ENCODE measurements at places on chromosomes 16 and 17. TPM values are rescaled to one million over a fixed set of nuclear protein-coding genes. Genes with fewer than 3 reads are reported as not detected.

DNA sequence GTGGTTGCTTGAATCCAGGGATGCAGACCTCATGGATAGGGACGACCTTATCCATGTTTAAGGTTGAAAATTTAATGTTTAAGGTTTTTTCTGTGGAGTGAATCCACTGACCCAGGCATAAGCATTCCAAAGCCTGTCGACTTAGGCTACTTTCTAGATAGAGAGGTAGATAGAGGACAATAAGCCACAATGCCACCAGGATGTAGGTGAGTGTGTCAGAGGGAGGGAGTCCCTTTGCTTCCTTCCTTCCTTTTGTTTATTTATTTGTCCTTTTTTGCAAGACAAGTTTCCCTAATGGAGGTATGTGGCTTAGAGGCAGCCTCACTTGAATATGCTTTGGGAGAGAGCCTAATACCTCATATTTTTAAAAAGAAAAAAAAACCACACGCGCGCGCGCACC lies 834.2 kb upstream of the SOX9 start:
- DNase-seq: no peak

- DNase-seq: no peak
These were observed 64.5 kb downstream of the MPRIP start for GRCh38 chr17:17106756-17107155.

The CD19 gene
- polyA plus RNA-seq: 5.4 TPM

- DNase-seq: no peak
These were observed 244.6 kb upstream of the MAF start for GRCh38 chr16:79845033-79845733.

DNA sequence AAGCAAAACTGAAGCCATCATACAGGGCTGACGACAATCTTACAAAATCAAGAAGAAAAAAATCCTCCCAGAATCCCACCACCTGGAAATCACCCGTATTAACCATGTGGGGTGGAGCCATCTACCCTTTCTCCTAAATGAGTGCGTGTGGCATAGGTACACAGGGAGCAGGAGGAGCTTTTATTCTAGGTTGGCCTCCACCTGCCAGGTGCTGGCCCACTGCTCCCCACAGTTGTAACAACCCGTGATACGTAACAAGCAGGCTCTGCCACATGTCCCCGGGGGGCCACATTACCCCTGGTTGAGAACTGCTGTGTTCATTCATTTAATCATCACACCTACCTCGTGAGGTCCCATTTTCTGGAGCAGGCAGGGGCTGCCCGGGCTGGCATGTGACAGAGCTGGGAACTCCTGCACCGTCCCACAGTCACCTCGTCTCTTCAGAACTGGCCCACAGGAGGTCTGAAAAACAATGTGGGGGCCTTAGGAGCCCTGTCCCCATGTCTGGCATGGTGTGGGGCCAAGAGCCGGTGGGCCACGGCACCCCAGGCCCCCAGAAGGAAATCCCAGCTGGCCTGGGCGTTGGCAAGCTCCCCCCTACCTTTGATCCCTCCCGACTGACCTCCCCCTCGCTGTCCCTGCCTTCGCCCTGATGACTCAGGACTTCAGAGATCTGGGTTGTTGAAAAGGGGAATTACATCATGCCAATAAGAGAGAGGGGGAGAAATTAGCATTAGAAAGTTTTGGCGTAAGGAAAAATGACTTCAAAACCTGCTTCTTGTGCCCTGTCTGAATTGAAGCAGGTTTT lies 12.9 kb downstream of the CMIP start:
- DNase-seq: no peak

- DNase-seq: no peak
These were observed 40.0 kb downstream of the CCDC57 start for GRCh38 chr17:82172486-82173160.

- DNase-seq: no peak
These were observed 310.4 kb downstream of the XYLT1 start for GRCh38 chr16:17160285-17160853.

GRCh38 chr16:14263011-14263410 lies 191.9 kb downstream of the MRTFB start:
- no peak for DNase-seq

- no peak for DNase-seq
These were observed 6.5 kb downstream of the UNC119 start for GRCh38 chr17:28545787-28546415.

The ABCC3 gene
- 10.5 TPM for polyA plus RNA-seq

DNA sequence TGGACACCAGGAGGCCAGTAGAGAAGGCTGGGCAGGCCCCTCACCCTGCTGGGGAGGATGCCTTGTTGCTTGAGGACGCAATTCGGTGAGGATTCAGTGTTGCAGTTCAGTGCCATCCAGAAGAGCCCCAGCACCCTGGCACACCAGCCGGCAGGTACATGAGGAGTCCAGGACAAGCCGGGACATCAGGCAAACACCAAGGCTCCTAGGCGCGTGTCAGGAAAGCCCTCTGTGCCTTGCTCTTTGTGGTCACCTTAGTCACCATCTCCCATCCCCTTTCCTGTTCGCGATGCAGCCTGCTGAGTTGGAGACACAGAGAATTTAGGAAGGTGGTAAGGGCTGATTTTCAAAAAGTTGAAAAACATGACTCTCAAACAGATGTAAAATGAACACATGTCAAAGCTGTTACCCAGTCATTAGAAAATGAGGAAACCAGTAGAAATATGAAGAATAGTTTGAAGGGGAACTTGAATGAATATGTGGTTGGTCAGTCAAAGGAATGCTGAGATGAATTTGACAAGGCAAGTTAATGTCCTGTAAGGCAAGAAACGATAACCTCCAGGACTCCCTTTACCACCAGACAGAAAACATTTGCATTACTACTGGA lies 2.3 kb upstream of the NCBP3 start:
- no peak for DNase-seq

DNA sequence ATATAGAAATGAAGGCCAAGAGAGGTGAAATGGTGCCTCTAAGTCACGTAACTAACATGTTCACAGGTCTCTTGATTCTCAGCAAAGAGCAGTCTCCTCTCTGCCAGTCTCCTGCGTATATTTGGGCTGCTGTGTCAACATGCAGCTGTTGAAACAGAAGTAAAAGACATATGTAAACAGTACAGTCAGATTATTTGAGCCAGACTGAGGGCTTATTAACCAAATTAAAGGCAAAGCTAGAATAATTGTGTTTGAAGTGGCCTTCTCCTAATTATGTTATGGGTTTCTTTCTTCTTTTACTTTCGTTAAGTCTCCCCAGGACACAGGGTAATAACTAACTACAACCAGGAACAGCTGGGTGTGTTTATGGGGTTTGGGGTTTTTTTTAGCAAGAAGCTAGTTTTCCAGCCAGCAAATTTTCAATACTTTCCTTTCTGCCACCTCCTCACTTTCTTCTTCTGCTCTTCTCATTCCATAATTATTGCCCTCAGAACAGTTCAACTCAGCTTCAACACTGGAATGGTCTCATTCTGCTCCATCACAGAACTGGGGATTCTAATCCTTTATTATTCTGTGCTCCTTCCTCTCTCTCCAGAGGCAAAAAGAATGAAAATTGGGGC lies 18.4 kb downstream of the G6PC1 start:
- no peak for DNase-seq

The DDX19B gene
- 33.0 TPM for polyA plus RNA-seq

- no peak for DNase-seq
These were observed 28.0 kb downstream of the CRHR1 start for GRCh38 chr17:45812102-45812501.

DNA sequence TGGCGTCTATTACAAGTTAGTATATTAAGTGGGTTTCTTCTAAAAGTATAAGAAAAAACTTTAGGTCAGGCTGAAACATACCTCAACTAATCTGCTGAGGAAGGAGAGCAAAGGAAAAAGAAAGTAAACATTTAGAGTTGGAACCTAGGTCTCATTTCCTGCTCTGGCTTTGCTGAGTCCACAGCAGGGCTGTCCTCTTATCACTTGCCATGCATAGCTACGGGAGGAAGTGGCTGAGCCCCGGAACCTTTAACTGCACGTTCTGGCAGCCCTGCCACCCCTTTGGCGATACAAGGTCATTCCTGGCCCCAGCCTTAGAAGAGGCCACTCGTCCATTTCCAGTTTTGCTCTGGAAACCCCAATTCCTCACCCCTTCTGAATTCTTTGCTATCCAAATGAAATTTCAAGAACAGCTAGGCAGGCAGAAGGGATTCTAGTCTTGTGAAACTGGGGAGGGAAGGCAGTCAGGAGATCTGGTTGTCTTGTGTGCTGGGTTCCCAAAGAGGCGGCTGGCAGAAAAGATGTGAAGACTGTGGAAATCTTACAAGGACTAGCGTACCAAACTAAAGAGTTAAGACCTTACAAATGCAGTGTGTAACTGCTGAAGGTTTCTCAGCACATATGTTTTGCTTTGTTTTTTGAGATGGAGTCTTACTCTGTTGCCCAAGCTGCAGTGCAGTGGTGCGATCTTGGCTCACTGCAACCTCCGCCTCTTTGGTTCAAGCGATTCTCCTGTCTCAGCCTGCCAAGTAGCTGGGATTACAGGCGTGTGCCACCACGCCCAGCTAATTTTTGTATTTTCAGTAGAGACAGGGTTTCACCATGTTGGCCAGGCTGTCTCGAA lies 19.1 kb downstream of the WIPI1 start:
- DNase-seq: no peak

The MPV17L gene
- polyA plus RNA-seq: 9.0 TPM

The EMP2 gene
- polyA plus RNA-seq: 25.8 TPM

The SBK1 gene
- 21.1 TPM for polyA plus RNA-seq

DNA sequence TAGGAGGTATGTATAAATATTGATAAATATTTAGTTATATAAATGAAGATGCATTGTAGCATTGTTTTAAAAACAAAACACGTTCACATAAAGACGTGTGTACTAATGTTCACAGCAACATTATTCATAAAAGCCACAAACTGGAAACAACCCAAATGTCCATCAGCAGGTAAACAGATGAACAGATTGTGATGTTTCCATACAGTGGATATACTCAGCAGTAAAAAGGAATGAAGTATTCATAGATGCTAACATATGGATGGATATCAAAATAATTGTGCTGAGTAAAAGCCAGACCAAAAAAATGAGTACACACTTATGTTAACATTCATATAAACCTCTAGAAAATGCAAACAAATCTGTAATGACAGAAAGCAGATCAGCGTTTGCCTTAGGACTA lies 6.0 kb downstream of the CENPN start:
- no peak for DNase-seq

The FMNL1 gene
- polyA plus RNA-seq: 4.7 TPM

The CBX1 gene
- 209 TPM for polyA plus RNA-seq

The TCAP gene
- polyA plus RNA-seq: 2.2 TPM

DNA sequence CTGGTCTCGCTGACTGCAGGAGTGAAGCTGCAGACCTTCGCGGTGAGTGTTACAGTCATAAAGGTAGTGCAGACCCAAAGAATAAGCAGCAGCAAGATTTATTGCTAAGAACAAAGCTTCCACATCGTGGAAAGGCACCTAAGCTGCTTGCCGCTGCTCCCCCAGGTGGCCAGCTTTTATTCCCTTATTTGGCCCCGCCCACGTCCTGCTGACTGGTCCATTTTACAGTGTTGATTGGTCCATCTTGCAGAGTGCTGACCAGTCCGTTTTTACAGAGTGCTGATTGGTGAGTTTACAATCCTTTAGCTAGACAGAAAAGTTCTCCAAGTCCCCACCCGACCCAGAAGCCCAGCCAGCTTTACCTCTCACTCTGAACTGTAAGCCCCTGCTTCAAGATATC lies 227.8 kb downstream of the ABCC12 start:
- DNase-seq: no peak

GRCh38 chr17:4134721-4135120 lies 8.1 kb downstream of the ZZEF1 start:
- DNase-seq: no peak

The NT5M gene
- polyA plus RNA-seq: 4.0 TPM

The EZH1 gene
- 65.1 TPM for polyA plus RNA-seq

The NPIPA2 gene
- 9.8 TPM for polyA plus RNA-seq

The RAP1GAP2 gene
- 20.7 TPM for polyA plus RNA-seq

The CHD9 gene
- polyA plus RNA-seq: 65.6 TPM

DNA sequence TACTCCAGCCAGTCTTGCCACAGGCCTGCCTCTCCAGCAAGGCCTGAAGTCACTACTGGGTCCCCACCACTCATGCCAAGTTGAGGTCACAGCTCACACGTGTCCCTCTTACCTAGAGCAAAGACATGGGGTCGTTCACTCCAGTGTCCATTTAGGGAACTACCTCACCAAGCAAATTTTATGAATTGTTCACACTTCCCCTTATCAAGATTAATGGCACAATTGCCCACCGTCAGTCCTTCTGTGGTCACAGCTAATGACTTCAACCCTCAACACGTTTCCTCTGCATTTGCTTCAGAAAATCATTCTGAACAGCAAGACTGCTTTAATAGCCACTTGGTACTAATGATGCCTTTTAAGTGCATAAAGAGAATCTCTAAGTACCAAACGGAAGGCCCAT lies 14.6 kb downstream of the IRX6 start:
- DNase-seq: no peak

- DNase-seq: no peak
These were observed 831 bp upstream of the RCVRN start for GRCh38 chr17:9905902-9906301.

- no peak for DNase-seq
These were observed 3.3 kb upstream of the ZFHX3 start for GRCh38 chr16:73051226-73051625.

DNA sequence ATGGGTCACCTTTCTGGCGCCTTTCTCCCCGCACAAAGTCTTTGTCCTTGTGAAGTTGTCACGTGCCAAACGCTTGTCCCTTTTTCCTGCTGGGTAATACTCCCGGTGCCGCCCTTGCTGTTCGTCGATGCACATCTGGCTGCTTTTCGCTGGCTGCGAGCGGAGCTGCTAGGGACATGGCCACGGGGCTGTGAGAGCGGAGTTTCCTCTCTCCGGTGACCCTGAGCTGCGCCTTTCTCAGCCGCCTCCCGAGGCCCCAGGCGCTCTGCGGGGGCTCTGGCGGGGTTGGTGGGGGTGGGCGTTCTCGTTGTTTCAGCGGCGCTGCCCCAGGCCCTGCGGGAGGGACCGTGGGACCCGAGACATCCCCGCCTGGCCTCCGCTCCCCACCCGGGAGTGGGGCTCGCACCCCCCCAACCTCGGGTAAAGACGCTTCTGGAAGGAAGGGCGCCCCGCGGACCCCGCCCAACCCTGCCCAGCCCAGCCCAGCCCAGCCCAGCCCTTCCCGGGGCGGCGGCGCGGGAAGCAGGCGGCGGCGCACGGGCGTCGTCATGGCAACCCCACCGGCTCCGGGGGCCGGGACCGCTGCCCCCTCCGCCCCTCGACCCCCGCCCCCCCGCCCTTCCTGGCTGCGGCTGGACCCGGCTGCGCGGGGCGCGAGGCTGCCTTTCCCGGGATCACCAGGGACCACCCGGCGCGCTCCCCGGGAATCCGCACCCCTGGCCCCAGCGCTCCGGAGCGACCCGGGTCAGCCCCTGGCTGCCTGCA lies 12.3 kb downstream of the CHMP6 start:
- DNase-seq: no peak

The TP53 gene
- polyA plus RNA-seq: 70.5 TPM

The YBX2 gene
- polyA plus RNA-seq: 5.2 TPM

DNA sequence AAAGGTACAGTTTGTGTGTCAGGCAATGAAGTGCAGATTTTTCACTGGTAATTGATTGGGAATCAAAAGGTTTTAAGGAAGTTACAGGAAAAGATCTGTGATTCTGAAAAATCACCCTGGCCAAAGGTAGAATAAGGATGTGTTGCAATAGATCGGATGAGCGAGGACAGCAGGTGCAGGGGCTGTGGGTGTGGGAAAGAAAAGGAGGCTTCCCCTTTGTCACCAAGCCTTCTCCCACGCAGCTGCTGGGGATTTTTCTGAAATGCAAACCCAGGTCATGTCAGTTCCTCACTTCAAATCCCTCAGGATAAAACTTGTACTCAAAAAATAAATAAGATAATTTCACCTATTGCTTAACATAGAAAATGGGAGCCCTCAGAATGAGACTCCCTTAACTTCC lies 47.9 kb upstream of the ARHGAP17 start:
- DNase-seq: no peak

Measured in renal cortex interstitium (tissue), 15 donors.